ENCODE measurements at places on chromosomes 1 and 21.

DNA sequence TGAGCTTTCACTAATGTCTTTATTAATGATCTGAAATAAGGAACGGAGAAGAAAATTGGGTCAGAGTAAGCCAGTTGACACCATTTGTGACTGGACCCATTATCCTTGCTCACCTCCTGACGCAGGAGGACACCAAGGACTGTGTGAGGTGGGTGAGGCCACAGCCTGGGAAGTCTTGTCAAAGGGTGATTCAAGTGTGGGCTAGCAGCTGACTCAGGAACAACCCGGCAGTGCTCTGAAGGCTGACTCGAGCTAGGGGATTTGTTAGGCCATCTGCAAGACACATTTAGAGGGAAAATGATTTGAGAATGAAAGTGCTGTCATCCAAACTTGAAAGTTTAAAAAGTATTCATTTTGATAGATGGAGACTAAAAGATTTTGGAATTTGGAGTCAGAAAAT is 21.2 kb downstream of the PRRX1 start:
- no peak for DNase-seq

DNA sequence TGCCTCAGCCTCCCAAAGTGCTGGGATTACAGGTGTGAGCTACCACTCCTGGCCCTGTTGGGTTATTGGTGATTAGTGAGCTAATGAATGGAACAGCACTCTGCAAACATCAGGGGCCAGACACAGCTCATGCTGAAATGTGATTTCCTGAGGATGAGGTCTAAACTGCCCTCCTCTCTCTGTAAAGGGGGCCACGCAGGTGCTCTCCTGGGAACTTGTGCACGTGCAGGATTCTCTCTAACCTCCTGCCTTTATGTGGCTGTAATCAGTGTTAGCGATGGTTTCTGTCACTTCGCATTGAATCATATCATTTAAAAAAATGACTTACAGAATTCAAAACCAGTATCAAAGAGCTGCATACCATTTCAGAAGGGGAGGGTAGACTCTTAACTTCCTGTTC is 3.6 kb downstream of the GPR157 start:
- no peak for DNase-seq

DNA sequence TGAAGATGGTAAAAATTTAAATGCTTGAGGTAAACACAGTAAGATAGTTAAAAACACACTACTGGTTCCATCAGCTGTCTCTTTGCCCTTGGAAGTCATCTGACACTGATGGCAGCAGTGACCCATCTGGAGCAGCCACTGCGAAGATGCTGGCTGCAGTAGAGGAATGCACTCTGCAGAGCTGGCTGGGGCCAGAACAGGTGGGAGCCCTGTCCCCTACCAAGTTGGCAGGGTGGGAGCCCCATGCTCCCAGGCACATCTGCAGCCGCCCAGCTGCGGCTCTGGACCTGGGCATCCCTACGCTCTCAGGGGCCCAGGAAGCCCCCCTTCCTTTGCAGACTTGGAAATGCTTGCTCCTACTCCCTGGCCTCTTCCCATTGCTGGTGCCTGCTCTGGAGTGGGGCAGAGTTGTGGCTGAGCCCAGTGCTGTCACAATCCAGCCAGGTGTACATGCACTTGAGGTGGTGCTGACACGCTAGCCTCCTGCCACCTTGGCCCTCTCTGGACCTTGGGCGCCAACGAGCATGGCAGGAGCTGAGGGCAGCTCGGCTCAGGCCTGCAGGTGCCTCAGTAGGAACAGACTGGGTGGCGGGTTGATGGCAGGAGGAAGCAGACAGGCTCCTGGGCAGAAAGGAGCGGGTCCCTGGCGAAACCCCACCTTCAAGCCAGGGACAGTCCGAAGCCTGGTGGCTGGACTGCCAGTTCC is 227.0 kb downstream of the FGGY start:
- no peak for DNase-seq

DNA sequence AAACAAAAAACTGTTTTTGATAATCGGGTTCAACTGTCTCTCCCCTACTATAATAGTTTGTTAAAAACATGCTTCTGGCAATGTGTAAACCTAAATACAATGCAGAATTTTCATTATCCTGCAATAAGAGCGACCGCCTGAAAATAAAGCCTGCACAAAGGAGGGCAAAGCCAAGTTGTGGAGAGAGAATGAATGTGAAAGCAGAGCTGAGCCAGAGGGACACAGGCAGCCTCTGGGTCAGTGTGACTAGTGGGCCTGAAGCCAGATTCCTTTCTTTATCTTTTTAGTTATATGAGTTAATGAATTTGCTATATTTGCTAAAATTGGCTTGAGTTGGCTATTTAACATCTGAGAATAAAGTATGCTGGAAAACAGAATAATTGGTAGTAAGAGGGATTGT is 615.2 kb downstream of the PLA2G4A start:
- no peak for DNase-seq

GRCh38 chr1:69288416-69288815 is 279.3 kb upstream of the LRRC7 start:
- DNase-seq, result no peak

All from HS-27A (cell line).